Large intestine (tissue), 12 donors: ENCODE measurements at places on chromosomes 3 and 15.

- no peak for DNase-seq
Observed at GRCh38 chr15:33014586-33014985, 179.9 kb downstream of the FMN1 start.

DNA sequence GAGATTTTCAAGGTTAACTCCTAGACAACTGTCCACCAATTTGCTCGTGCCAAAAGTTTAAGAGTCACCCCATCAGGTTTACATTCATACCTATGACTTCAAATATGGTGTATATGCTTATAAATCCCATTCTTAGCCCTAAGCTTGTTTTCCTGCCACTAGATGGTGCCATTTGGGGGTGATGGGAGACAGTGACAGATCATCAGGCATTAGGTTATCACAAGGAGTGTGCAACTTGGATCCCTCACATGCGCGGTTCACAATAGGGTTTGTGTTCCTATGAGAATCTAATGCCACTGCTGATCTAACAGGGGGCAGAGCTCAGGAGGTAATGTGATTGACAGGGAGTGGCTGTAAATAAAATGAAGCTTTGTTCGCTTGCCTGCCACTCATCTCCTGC is 182.7 kb downstream of the CNTN6 start:
- DNase-seq, result peak; percentile 15

DNA sequence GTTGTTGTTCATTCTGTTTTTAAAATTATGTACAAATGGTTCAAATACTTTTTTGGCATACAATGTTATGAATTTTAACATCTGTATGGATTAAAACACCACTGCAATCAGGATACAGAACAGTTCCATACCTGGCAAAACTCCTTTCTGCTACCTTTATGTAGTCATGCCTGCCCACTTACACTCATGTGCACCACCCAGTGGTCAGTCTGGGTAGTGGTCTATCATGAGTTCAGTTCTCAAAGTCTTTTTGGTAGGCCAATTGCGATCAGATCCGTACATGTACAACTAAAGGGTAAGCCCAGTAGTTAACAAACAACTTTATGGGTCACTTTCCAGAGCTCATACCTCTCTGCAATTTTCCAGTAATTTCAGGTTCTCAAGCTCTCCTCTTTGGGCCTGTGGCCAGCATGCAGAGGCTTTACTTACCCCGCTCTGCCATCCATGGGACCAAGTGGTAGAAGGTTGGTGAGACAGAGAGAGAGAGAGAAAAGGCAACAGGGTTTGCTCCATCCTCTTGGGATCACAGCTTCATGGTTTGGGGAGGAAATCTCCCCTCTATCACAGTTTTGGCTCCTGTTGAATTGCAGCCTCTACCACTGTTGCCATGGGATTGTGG is 63.9 kb upstream of the FAM98B start:
- DNase-seq, result peak; percentile 33

GRCh38 chr3:59535791-59536221 is 486.0 kb upstream of the CFAP20DC start:
- no peak for DNase-seq

DNA sequence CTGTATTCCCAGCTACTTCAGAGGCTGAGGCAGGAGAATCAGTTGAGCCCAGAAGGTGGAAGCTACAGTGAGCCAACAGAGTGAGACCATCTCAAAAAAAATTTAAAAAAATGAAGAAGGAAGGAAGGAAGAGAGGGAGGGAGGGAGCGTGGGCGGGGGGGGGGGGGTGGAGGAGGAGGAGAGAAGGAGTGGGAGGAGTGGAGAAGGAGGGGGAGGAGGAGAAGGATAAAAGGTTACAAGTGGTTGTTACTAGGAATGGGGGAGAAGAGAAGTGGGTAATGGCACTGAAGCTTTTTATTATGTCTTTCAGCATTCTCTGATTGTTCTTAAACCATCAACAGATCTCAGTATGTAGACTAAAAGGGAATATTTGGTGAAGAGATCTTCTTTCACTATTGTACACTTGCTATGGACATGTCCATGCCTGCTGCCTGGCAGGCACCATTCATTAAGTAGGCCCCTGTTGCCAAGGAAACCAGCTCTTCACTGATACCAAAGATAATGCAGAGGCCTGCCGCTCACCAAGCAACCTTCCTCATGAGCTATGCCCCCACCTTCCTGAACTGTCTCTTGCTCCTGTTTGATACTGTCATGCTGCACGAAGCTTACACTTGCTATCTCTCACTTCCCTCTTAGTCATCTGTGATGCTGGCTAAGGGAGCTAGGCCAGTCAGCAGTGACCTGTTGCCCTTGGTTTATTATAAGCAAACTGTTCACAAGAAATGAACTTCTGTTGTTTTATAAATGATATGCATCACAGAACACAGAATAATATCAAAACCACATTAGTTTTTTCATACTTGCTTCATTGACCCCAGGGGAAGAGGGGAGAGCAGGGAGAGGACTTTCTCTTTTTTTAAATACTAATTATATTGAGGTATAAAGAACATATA is 23.1 kb downstream of the EPM2AIP1 start:
- peak; percentile 90 for DNase-seq

- no peak for DNase-seq
Observed at GRCh38 chr15:39501366-39502081, 79.4 kb upstream of the THBS1 start.

- peak; percentile 37 for DNase-seq
Observed at GRCh38 chr3:9192248-9193025, 57.0 kb downstream of the SRGAP3 start.

DNA sequence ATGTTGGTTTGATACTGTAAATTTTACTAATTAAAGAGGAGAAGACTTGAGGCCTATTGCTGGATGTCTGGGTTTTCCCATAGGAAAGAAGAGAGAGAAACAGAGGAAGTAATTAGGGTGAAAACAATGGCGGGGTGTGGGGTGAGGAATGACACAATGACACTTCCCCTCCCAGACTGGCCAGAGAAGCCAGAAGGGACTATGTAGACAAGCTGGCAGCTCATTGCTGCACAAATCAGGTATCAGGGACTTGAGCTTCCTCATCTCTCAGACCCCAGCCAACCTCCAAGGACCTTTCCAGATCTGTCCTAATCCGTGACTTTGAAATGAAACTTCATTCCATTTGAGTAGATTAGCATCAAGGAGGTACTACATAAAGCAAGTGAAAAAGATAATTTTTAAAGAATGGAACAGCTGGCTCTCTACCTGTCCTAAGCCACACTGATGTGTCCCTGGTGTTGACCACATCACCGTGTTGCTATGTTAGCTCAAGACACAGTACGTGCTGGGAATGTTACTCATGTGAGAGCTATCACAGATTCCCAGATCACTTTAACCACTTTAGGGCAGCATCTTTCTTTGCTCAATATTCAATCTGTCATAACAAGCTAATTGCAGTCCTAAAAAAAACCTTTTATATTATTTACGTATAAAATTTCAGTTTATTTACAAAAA is 22.2 kb downstream of the TMEM212 start:
- DNase-seq, result no peak

- DNase-seq, result peak; percentile 58
Observed at GRCh38 chr15:51736751-51737521, 519 bp downstream of the LYSMD2 start.
